ENCODE measurements at places on chromosomes 3 and 15. TPM values are rescaled to one million over a fixed set of nuclear protein-coding genes. Genes with fewer than 3 reads are reported as not detected.

Gene MASP1
- polyA plus RNA-seq, result 6.7 TPM

Gene LMAN1L
- polyA plus RNA-seq, result not detected

DNA sequence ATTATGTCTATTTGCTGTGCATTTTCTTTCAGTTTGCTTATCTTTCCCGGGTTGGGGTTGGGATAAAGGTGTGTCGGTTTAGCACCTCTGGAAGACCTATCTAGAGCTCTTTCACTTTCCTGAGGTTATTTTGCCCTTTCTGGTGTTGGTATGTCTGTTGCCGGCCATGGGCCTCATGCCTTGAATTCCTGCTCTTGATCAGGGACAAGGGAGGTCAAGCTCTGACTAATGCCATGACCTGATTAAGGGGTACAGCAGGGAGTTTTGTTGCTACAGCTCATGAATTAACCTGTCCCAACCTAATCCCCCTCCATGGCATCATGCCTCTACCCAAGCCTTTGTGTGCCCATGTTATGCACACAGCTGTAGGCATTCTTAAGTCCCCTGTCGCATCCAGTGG, 70.5 kb upstream of the GOLGA6B start:
- DNase-seq, result no peak

GRCh38 chr3:152769523-152769922, 65.4 kb upstream of the P2RY1 start:
- DNase-seq, result no peak

DNA sequence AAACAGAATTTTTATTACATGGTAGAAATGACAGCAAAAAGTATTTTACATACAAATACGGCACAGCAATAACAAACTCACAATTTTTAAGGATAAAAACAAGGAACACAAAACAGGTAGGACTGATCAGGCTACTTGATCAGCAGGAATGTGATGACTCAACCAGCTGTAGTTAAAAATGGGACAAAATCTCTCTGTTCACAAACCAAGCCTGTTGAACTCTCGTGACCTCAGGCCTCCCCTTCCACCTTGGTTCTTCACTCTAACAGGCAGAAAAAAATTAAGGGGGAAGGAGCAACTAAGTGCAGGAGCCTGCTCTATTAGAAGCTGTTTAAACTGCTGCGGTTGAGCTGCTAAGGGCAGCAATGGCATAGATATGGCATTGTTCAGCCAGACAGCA, 18.7 kb downstream of the FBXL22 start:
- DNase-seq, result no peak

DNA sequence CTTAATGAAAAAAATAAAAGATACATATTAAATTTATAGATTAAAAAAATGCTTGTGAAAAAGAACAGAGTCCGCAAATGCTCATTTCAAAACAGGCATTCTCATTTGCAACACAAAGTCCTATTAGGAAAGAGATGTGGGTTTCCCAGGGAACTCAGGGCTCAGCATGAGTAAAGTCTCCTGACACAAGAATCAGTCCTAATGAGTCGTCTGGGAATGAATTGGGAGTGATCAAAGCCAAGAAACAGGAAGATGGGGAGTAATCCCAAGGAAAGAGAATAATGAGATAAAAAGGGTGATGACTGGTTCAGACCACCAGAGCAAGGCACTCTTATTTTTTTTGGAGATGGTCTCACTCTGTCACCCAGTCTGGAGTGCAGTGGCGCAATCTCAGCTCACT, 443.7 kb downstream of the NR2F2 start:
- DNase-seq, result no peak

DNA sequence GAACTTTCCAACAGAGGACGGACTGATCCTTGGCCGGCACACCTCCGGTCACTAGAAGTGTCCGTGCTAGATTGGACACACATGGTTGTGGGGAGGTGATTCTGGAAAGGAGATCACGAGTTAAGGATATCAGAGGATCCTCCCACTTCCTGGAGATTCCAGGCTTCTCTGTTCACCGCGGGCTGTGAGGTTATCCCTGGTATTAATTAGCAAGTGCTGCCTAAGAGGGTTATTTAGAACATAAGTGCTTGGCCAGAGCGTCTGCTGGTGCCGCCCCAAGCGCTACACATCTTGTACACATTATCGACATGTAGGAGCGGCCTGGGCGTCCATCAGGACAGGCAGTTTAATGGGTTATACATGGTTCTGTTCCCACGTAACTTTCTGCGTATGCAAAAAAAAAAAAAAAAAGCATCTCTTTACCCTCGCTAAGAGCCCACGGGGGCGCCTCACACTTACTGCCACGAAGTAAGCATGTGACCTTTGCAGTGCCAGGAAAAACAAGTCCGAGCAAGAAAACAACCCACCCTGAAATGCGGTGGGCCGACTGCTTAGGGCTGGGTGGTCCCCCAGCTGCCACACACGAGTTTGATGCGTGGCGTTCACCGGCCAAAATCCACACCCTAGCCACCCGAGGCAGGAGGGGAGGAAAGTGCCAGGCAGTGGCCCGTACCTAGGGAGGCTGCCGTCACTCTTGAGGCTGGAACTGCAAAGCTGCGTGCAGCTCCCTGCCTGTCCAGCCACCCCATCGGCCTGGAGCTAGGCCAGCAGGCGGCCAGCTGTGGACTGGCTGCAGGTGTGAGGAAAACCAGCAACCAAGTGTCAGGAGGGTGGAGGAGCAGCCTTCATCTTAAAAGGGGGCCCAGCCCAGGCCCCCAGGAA, 78.0 kb downstream of the CPN2 start:
- no peak for DNase-seq

DNA sequence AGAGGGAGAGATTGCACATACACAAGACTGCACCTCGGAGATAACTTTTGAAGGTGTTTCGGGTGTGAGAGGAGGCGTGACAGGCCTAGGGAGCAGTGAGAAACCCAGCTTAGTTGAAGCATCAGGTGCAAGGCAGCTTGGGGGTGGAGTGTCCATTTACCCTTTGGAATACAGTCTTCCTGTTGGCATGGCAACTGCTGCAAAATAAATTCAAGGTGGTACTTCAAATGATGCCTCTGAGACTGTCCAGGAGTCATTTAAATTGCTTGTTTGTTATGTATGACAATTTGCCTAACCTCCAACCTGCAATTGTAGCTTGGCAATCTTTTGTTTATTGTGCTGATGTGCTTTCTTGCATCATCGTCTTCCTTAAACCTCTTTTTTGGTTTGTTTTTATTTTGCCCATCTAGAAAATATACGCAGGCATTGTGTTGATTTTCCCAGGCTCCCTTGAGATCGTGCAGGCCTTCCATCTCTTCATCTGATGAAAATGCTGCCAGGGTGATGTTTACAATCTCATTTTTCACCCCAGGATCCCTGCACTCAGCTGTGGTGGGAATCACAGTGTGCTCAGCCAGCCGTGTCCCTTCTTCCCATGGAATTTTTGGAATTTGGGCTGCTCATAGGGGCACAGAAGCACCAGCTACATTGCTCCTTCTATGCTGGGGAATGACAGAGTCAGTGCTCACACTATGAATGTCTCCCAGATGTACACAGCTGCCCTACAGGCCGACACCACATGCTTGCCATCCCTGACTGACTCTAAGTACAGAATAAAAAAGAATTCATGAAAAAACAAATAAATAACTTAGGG, 583.1 kb upstream of the CFAP20DC start:
- peak; percentile 65 for DNase-seq

- DNase-seq, result no peak
Observed at GRCh38 chr3:157443905-157444796, 7.5 kb downstream of the PTX3 start.

GRCh38 chr3:74537164-74537563, 77.3 kb downstream of the CNTN3 start:
- DNase-seq, result no peak

DNA sequence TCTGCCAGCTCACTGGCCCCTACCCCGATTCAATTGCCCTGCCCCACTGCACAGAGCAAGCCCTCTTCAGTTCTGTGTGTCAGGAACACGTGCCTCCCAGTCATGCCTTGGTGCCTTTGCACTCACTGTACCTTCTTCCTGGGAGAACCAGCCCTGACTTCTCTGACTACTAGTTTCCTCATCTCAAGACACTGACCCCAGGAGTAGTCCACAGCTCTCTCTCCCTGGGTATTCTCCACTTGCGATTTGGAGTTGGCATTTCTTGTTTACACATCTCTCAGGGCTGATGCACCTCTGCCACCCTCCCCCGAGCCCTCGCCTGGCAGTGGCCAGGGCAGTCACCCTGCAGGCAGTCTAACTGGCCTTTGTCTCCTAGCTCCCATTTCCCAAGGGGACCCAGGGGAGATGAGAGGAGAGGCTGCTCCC, 5.7 kb downstream of the CISH start:
- DNase-seq, result no peak

DNA sequence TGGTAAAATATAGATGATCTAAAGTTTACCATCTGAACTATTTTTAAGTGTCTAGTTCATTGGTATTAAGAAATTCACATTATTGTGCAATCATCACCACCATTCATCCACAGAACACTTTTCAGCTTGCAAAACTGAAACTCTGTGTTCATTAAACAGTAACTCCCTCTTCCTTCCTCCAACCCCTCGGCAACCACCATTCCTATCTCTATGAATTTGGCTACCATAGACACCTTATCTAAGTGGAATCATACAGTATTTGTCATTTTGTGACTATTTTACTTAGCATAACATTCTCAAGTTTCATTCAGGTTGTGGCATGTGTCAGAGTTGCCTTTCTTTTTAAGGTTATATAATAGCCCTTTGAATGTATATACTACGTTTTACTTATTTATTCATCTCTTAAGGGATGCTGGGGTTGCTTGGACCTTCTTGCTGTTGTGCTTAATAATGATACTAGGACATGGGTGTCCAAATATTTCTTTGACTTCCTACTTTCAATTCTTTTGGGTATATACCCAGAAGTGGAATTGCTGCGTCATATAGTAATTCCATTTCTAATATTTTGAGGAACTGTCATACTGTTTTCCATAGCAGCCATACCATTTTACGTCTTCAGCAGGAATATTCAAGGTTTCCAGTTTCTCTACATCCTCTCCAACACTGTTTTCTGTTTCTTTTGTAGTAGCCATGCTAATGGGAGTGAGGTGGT, 20.9 kb downstream of the KAT2B start:
- no peak for DNase-seq

All from left lung (tissue), 14 donors.